Foreskin keratinocyte (primary cell): ENCODE measurements at places on chromosomes 11 and 22. TPM values are rescaled to one million over a fixed set of nuclear protein-coding genes. Genes with fewer than 3 reads are reported as not detected.

The TP53I11 gene
- 28.9 and 38.4 TPM in 2 replicates for total RNA-seq

GRCh38 chr11:68891351-68891948 is 12.2 kb downstream of the MRPL21 start:
- no peak for DNase-seq

The CCDC73 gene
- total RNA-seq, result not detected in 2 replicates

GRCh38 chr22:37301144-37301830 is 19.0 kb downstream of the CYTH4 start:
- DNase-seq, result no peak

- no peak for DNase-seq
Observed at GRCh38 chr11:63262547-63262946, 19.1 kb upstream of the SLC22A25 start.

GRCh38 chr22:21991304-21991596 is 8.7 kb upstream of the TOP3B start:
- no peak for DNase-seq

DNA sequence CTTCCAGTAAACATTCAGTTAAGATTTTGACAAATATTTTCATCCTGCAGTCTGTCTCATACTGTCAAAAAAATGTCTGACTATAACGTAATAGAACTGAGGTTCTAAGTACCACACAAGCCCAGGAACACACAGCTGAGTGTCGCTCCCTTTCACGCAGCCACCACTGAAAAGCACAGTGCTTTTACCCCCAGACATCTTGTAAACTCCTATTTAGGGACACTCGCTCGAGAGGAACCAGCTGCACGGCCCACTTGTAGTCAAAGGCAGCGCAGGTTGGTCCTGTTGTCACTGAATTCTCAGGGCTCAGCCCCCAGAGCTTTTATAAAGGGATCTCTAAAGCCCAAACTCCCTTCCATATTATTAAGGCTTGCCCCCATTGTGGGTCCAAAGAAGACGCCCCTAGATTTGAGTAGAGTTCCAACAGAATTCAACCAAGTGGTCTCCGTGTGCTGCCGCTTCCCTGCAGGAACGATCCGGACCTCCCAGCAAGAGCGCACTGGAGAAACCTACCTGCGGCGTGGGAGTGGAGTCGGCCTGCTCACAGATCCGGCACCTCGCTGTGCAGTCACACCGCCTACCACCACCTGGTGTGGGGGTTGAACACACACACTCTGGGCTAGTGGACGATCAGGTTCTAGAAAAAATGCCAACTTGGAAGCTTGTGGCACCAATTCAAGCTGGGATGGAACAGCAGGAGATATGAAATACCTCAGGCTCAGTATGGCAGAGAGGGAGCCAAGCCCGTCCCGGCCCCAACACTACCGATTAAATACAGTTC is 23.4 kb downstream of the ASPHD2 start:
- no peak for DNase-seq

DNA sequence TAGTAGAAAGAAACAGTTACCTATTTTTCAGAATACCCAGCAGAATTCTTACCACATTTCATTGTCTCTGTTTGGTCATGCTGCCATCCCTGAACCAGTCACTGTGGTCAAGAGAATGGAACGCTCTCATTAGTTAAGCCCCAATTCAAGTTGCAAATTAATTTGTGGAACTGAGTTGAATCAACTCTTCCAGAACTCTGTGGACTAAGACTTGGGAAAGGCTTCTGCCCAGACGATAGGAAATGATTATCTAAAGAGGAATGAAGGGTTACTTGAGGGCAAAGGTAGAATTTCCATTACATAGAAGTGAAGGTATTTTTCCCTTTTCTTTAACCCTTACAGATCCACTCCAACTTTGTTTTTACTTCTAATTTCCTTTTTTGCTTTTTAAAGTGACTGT is 286.4 kb downstream of the DYNC2H1 start:
- DNase-seq, result peak; percentile 90
